ENCODE measurements at places on chromosomes 6 and 20. TPM values are rescaled to one million over a fixed set of nuclear protein-coding genes. Genes with fewer than 3 reads are reported as not detected.

DNA sequence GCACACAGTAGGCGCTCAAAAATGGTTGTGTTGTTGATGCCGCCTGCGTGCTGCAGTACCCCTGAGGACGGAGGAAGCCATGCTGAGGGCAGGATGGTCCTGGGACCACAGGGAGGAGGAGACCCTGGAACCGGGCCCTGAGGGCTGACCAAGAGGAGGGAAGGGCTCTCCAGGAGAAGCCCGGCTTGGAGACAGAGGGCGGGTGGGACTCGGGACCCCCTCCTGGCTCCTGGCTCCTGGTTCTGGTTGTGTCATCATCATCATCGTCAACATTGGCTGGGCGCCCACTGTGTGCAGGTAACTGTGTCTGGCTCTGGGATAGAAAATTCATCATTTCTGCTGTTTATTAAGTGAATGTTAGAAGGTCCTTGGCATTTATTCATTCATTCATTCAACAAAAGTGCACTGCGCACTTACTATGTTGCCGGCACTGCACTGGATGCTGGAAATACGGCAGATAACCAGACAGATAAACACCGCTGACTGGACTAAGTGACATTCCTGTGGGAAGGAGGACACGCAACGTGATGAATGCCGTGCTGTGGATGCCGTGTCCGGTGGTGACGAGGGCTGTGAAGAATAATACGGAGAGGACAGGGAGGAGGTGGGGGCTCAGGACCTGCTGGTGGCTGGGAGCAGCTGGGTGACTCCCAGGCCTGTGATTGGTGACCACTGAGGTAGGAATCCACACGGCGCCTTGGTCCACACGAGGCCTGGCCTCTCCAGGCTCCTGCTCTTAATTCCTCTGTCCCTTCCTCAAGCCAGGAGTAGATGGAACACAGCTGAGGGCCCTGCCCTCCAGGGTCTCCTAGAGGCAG is 35.3 kb downstream of the SPDEF start:
- peak; percentile 21 for DNase-seq

- no peak for DNase-seq
These were observed 120.9 kb downstream of the ANKRD60 start for GRCh38 chr20:58107533-58107932.

GRCh38 chr20:39660226-39660625 is 698.1 kb downstream of the DHX35 start:
- peak; percentile 86 for DNase-seq

- no peak for DNase-seq
These were observed 247.8 kb downstream of the KCNQ5 start for GRCh38 chr6:72869621-72870020.

DNA sequence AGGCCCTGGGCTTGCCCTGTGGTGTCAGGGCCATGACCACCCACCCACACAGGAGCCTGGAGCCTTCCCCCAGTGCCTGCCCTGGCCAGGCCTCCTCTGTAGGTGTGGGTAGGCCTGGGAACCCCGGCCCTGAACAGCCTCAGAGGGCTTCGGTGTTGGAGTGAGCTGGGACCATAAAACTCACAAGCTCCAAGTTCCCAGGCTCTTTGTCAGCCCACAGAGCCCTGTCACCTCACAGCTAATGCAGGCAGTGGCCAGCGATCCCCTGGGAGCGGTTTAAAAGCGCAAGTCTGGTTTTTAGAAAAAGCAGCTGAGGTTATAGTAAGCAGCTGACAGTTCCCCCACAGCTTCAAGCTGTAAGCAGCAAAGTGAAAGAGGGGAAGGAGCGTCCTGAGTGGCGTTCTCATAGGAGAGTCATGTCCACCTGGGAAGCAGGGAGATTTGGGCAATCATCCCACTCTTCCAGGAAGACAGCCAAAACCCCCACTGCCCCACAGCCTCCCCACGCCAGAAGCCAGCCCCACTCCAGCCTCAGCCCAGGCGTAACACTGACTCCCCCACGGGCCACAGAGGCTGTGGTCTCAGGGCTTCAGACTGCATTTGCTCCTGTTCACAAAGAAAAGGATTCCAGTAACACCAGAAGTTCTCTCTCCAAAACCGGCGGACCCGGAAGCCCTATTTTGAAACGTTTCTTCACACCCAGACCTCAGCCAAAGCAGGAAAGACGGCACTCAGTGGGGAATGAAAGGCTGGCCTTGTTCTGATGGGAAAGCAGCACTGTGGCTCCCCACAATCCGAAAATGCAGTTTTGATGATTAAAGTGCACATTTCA is 34.3 kb upstream of the FOXC1 start:
- DNase-seq: peak; percentile 47

- peak; percentile 84 for DNase-seq
These were observed 30.0 kb upstream of the ZNF217 start for GRCh38 chr20:53623454-53624211.

GRCh38 chr6:27891320-27891875 is 20.8 kb downstream of the OR2B2 start:
- peak; percentile 15 for DNase-seq

DNA sequence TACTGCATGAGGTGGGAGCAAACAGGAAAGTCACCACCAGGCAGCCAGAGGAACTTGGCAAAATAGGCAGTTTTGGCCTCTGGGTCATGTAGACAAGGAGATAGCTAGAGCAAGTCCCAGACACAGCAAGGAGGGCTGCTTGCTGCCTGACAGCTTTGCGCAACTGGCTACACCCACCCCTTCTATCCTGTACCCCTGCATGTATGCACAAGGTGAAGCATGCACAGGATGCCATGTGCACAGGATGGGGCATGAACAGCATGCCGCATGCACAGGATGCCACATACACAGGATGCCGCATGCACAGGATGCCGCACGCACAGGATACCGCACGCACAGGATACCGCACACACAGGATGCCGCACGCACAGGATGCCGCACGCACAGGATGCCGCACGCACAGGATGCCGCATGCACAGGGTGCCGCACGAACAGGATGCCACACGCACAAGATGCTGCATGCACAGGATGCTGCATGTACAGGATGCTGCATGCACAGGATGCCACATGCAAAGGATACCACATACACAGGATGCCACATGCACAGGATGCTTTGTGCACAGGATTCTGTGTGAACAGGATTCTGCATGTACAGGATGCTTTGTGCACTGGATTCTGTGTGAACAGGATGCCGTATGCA is 104.9 kb upstream of the IYD start:
- DNase-seq: no peak

GRCh38 chr6:73556836-73557235 is 36.0 kb upstream of the EEF1A1 start:
- peak; percentile 28 for DNase-seq

GRCh38 chr20:916125-916799 is at the start of gene ANGPT4:
Gene ANGPT4, minus strand, starts transcription at chr20:916334. Its CDS starts 120 bp downstream, at chr20:916214.
- DNase-seq: no peak

DNA sequence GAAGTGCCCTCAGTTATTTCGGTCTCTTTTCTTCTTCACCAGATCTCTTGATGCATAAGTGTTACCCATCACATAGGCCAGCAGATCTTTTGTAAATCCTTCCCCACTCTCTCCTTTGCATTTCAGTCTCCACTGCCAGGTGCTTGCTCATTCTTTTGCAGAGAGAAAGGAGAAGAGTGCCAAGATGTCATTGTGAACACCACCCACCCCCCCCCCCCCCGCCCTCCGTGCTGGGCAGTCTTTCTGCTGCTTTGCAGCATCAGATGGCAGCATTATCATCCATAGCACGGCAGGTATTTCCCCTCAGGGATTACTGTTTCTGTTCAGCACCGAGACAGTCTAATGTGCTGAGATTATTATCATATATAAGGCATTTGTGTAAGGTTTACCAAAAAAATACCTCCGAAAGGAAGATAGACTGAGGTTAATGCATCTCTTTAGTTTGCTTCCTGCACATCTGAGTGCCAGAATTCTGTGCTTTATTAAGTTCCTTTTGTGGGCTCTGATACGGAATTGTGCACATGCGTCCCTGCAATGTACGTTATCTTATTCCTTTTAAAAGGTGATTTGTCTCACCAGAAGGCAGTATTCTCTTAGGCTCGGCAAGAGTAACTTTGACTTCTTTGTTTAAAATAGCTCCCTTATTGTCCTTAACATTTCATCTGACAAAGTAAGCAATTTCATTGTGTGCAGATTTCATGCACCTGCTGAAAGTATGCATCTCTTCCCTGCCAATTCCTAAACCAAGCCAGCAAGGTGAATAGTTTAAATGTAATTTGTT is 128.8 kb downstream of the PHACTR1 start:
- DNase-seq: no peak

- no peak for DNase-seq
These were observed 55.1 kb upstream of the IL20RA start for GRCh38 chr6:137099689-137100403.

DNA sequence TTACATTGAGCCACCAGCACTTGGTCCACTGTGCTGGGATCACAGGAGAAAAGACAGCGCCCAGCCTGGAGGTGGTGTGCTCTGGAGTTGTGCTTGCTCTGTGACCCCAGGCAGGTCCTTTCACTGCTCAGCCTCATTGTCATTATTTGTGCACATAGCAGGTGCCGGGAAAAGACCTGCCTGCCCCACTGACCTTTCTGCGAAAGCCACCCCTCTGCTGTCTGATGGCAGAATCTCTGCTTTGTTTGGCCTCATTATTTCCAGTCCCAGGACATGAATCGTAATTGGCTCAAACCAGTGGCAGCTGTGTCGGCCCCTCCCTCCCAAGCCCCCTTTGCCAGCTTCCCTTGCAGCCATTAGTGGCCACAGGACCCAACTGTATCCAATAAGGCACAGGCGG is 185.2 kb upstream of the UST start:
- DNase-seq: no peak

- DNase-seq: peak; percentile 88
These were observed 12.9 kb upstream of the MROH8 start for GRCh38 chr20:37192137-37192854.

GRCh38 chr6:123640567-123641187 is 3.9 kb upstream of the TRDN start:
- no peak for DNase-seq

- peak; percentile 70 for DNase-seq
These were observed 104.1 kb upstream of the TRAF3IP2 start for GRCh38 chr6:111709615-111710398.

GRCh38 chr6:113442040-113442439 is 415.1 kb upstream of the MARCKS start:
- DNase-seq: no peak

DNA sequence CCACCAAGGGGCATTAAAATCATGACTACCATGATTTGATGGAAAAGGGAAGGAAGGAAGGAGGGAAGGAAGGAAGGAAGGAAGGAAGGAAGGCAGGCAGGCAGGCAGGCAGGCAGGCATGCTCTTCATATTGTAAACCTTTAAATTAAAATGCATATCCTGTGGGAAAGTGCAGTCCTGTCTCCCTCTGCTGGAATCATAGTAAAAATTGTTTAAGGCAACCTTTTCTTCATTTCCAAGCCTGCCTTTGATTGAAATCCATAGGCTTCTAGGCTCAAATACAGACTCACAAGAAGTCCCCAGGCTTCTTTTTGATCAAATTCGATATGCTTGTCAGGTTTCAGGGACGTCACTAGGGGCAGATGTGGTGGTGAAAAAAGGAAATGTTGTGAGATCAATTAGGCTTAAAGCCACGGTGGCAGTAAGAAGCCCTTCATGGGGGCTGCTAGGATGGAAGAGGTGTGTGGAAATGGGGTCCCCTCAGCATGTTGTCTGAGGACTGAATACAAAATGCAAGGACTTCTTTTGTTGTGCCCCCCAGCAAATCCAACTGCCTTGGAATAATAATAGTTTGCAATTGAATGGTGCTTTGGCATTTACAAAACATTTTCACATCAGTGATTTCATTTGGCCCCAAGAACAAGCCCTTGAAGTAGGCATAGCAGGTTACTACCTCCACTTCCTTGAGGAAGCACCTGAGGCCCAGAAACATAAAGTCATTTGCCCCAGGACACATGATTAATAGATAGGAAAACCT is 25.6 kb upstream of the GABRR1 start:
- peak; percentile 54 for DNase-seq

DNA sequence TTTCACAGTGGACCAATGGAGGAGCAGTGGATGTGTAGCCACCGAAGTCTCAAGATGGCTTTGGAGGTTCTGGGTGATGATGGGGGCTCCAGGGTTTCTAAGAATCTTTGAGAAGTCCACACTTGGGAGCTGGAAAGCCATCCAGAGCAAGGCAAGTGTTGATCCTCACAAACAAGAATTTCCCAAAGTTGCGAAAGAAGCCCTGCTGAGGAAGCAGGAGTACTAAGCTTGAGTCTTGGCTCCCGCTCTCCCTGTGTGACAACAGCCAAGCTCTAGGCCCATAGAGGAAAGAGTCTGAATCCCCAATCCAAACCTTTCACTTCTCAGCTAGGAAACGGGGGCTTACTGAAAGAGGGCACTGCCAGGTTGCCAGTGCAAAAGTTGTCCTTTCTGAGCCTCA is 106.0 kb downstream of the EDN3 start:
- no peak for DNase-seq

- DNase-seq: no peak
These were observed 52.5 kb downstream of the ARHGAP18 start for GRCh38 chr6:129657483-129657882.

DNA sequence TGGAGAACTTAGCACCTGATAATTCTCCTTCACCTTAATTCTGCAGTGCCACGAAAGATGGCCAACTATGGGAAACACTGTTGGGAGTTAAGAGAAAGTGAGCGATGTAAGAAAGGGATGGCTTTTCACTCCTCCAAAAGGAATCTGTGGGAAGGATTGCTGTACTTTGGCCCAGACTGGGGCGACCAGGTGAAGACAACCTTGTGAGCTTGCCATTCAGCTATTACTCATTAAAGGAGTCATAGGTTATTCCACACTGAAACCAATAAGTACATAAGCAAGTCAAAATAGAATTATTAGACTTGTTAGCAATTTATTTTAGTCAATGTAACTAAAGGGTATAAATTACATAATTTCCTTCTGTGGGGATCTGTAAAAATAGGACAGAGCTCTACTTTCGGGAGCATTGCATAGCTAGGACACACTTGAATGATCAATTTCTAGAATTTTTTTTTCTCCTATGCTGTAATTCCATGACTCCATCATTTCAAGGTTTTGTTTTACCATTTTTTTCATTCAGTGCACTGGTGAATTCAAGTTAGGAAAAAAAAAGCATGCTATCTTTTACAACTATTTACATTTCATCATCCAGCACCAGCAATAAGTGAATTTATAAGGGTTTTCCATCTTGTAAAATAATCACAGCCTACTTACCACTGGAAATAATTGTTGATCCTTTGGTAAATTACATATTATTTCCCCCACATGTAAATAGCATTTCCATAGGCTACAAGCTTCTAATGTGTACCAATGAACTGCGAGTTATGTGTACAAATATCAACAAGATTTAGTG is 231.7 kb downstream of the SIM1 start:
- DNase-seq: no peak

DNA sequence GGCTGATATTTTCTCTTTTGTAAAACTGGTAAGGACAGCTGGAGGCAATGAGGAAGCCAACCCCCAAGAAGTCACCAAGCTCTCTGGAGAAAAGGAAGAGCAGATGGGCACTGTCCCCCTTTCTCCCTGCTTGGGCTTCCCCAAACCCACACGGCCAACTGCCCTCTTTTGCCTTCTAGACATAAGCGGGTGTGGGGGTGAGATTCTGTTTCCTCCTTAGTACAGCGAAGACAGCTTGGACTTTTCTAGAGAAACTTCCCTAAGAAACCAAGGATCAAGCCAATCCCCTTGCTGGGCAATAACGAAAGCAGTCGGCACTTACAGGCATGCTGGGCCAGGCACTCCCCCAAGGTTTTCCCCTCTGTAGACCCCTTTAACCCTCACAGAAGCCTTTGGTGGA is 110.3 kb downstream of the CDC5L start:
- DNase-seq: no peak

ARMH2 gene
- not detected for total RNA-seq

CST7 gene
- 77.4 TPM for total RNA-seq

SNAP25 gene
- 31.3 TPM for total RNA-seq

SMPD2 gene
- 11.5 TPM for total RNA-seq

SRMS gene
- not detected for total RNA-seq

TMEM242 gene
- total RNA-seq: 9.3 TPM

GTPBP2 gene
- 42.4 TPM for total RNA-seq

Measured in RPMI7951 (cell line).